Activated naive CD4-positive, alpha-beta T cell (primary cell): ENCODE measurements at places on chromosomes 4 and X.
A peak's percentile ranks its signal among the peaks of the same experiment; 100 is the strongest.

DNA sequence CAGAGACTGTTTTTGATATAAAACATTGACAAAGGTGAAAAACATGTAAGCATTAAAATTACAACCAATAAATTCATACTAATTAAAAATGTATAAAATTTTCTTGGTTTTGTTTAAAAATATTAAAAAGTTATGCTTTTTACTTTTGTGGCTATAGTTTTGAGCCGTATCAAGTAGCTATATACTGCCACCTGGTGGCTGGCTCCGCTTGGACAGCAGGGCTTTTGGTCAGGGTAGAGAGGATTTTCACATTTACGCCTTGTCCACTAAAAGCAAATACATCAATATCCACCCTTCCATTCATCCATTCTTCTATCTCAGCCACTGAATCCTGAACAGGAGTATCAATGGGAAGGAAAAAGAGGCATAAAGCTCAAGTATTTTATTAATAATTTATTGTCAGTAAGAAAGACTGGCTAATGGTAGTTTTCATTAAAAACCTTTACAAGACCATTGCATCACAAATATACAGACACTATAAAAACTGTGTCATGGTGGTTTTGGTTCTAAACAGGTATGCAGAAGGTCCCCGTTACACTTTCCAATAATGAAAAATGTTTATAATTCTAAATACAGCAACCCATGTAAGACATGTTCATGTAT, 32.1 kb upstream of the MTNR1A start:
- DNase-seq = peak; percentile 6

DNA sequence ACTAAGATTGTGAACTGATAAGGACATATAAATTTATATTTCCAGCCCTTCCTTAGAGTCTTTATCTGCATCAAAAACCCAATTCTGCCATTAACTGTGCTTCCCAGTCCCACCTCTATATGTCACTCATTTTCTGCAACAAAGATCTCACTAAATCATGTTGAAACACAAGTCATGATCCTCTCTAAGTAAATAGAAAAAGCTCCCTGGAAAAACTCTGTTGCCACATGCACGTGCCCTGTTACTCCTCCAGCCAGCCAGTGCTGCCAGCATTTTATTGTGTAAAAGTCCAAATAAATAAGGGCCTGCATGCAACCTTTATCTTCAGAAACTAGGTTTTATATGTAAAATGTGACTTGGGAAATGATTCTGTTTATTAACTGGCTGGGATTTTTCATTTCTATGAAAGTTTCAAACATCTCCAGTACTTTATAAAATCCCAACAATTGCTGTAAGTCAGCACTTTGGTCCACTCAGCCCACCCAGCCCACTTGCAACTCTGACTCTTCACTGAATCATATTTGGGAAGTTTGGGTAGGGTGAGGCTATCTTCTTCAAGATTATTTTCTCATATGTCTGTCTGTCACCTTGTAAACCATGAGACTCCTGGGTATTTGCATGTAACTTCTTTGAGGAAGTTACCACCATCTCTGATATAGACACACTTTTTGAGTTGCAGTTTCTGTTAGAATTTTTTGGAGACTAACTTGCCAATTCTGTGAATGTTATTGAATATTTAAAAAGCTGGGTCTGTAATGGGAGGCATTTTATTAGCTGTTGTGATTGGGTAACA, 40.0 kb upstream of the SMARCA5 start:
- DNase-seq = no peak

- DNase-seq = no peak
Observed at GRCh38 chrX:102129473-102129872, 4.0 kb downstream of the TCEAL2 start.

DNA sequence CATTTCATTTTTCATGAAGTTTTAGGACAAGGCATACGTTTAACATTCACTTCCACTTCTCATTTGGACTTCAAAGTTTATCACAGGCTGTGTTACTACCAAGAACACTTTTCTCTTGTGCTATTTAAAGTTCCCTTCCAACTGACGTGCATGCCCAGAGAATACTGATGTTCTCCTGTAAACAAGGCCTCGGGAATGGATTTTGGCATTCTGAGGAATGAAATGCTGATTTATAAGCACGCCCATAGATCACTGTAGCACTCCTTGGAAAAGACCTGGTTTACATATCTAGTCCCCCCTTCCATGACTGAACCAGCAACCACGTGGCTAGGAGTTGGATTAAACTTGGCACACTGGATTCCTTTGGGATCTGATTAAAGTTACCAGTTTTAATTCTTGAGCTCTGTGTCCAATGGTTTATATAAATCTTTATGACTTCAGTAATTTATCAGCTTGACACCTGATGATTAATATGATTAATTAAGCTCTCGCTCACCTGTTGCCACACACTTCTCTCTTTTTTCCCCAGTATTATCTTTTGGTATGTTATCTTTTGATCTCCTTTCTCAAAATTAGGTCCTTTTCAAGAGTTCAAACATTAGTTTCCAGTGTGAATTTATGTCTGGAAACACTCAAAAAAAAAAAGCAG, 122.4 kb upstream of the HAND2 start:
- no peak for DNase-seq

DNA sequence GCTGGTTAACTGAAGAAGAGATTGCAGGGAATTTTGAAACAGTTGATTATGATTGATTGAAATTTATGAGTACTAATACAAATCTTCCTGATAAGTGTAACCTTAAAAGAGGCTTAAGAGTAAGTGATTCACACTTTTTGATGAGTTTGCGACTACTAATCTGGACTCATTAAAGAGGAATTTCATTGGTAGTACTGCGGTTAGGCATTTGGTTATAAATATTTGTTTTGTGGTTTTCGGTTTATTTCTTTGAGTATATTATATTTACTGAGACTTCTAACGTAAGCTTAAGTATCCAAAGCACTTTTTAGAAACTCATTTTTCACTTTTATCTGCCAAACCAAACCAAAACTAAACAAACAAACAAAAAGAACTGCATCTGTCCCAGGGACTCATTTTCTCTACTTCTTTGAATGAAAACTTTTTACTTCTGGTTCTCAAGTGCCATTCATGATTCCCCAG, 20.7 kb downstream of the SLIT2 start:
- DNase-seq = no peak

- no peak for DNase-seq
Observed at GRCh38 chr4:101356928-101357327, 9.6 kb upstream of the PPP3CA start.
